ENCODE measurements at places on chromosomes 2 and 18. TPM values are rescaled to one million over a fixed set of nuclear protein-coding genes. Genes with fewer than 3 reads are reported as not detected.

The KRTCAP3 gene
- total RNA-seq = not detected

The EFEMP1 gene
- 37.7 TPM for total RNA-seq

The MSGN1 gene
- total RNA-seq = not detected

The LOXHD1 gene
- total RNA-seq = not detected

The GYPC gene
- 120 TPM for total RNA-seq

The CD8B2 gene
- not detected for total RNA-seq

The RNF138 gene
- 8.3 TPM for total RNA-seq

The NPAS2 gene
- 22.7 TPM for total RNA-seq

The CDCA7 gene
- total RNA-seq = 0.41 TPM

The BCL11A gene
- total RNA-seq = 22.1 TPM

The TUBA3D gene
- not detected for total RNA-seq

The KCNS3 gene
- 30.2 TPM for total RNA-seq

The ERMN gene
- 0.27 TPM for total RNA-seq
